Kasumi-1 (cell line): ENCODE measurements at places on chromosomes 6 and 20.
A peak's percentile ranks its signal among the peaks of the same experiment; 100 is the strongest.

DNA sequence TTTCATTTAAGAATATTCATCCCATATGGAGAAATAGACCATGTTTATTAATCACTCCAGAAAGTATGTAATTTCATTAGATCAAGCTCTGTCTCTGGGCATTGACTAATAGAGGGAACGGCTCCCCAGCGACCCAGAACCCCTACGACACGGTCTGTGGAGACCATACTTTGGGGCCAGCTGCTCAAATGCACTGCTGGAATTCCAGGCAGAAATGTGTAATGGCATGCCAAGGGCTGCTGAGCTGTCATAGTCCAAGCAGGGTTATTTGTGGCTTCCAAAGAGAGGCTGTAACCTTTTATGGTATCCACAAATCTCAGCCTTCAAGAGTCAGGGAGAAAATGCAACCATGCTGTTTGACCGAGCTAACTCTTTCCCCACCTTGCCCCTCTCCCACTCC, 755.8 kb downstream of the DHX35 start:
- DNase-seq, result no peak

GRCh38 chr6:37083243-37084138, 78.0 kb downstream of the FGD2 start:
- peak; percentile 98 for DNase-seq

DNA sequence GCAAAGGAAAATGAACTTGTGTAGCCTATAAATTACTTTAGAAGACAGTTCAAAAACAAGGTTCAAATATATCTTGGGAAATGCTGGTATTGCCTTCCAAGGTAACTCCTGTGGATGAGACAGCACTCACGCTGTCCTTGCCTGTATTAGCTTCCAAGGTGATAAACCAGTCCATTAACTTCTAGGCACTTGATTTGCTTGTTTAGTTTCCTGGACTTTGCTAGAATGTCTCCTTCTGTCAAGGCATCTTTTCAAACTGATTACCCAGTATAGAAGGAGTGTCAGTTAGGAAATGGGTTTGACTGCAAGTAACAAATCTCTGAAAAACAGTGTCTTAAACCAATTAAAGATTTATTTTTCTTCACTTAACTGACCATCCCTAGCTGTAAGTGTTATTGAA, 103.4 kb upstream of the SLC22A23 start:
- DNase-seq, result no peak

GRCh38 chr6:36120539-36120938, 9.8 kb upstream of the MAPK13 start:
- DNase-seq, result peak; percentile 32

DNA sequence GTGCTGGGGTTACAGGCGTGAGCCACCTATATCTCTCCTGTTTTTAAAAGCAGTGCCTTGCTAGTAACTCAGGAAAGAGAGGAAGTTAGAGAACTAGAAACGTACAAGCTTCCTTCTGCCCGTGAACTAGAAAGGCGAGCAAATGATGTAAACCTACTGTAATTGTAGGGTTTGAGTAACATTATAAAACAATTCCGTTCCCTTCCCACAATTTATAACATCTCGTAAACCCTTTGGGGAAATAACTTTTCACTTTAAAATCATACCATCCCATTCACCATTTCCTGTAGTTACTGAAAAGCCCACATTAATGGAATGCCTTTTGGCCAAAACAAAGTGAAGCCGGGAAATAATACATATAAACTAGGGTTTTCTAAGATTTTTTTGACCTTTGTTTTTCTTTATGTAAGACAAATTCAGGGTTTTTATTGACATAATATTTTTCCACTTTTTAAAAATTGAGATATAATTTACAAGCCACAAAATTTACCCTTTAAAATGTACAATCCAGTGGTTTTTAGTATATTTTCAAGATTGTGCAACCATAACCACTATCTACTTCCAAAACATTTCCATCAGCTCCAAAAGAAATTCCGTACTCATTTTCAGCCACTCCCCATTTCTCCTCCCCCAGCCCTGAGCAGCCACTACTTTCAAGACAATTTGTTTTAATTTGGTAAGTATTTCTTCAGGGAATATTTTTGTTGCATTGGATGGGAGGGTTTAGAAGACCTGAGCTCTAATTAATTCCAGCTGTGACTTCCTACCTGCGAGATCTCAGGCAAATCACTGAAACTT, 175.1 kb upstream of the PDE10A start:
- no peak for DNase-seq

GRCh38 chr6:81381382-81381916, 371.0 kb downstream of the TENT5A start:
- DNase-seq, result no peak

DNA sequence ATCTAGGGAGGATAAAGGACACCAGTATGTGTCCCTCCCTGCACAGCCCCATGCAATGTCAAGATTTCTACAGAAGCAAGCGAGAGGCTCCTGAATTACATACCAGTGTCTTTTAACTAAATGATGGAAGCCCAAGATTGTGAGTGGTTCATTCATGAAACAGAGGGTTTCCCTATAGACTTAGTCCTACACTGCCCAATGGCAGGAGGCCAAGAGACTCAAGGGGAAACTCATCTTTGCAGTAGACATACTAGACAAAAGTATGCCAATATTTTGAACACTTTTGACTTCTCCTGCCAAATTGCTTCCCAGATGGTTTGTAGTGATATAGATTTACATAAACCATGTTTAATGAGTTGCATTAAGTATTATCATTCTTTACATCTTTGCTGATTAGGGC, 557.2 kb upstream of the JAG1 start:
- no peak for DNase-seq

DNA sequence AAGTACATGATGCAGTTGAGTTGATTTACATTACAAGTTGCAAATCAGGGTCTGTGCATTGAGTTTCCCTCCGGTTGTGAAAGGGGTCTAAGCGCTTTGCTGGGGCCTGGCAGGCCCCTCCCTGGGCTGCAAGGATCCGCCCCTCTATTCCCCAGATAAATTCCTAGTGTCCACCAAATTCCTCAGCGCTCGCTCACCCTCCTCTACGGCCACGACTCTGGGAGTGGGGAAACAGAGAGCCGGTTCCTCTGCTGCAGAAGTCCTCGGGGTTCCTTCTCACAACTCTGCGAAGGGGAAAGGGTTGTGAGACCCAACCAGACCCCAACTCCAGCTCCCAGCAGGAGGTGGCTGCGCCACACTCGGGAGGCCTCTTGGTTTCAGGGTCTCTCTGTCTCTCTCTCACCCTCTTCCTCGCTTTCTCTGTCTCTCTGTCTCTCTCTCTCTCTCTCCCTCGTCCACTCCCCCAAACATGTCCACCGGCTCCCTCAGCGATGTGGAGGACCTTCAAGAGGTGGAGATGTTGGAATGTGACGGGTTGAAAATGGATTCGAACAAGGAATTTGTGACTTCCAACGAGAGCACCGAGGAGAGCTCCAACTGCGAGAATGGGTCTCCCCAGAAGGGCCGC, at the start of gene TCF21:
TCF21 (plus strand) TSS at position 185 of the 628 bp plus-strand sequence; CDS start at position 470, 285 bp downstream.
- DNase-seq, result no peak

- DNase-seq, result peak; percentile 47
Observed at GRCh38 chr6:105835373-105835772, 250.8 kb upstream of the PRDM1 start.

DNA sequence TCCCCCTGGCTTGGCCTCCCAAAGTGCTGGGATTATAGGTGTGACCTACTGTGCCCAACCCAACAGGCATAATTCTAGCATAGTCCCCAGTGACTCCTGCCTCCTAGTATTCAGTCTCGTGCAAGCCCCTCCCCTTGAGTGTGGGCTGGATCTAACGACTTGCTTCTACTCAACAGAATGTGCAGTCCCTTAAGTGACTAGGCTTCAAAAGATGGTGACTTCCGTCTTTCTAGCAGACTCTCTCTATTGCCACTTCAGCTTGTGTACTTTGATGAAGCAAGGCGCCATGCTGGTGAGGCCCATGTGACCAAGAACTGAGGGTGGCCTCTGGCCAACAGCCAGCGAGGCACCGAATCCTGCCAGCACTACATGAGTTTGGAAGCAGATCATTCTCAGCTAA, 109.6 kb upstream of the TRAF3IP2 start:
- no peak for DNase-seq

DNA sequence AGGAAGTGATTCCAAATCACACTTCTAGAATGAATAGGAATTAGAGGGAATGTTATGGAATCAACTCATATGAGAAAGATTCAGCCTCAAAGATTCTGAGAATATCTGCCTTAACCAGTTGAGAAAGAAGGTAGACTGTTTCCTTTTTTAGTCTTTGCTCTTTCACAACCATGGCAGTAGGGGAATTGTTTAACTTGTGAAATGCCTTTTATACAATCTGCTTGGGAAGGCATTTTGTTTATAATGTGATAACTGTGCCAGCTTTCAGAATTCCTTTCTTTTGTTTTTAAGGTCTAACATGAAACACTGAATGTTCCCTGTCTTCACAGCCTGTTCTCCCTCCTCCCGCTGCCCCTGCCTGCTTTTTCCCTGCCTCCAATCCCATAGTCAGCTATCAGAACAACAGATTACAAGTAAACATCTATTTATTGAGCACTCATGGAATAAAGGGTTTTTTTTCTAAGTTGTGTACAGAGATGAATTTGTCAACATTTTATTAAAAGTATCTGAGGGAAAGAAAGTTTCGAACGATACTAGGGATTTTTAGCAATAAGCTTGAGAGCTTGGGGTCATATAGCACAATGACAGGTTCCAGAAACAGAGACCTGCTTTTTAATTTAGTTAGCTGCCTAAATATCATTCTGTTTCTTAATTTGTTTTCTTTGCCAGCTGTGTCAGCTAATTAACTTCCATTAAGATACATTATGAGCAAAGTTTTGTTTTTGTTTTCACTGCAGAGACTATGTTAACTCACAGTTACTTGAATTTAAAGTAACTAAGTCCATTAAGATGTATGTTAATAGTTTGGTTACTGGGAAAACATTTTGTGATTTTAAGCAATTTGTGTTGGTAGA, 28.3 kb upstream of the FBXO30 start:
- DNase-seq, result no peak

- DNase-seq, result peak; percentile 85
Observed at GRCh38 chr6:72624557-72625160, 2.8 kb downstream of the KCNQ5 start.

- no peak for DNase-seq
Observed at GRCh38 chr6:144397141-144397540, 112.0 kb downstream of the UTRN start.

- no peak for DNase-seq
Observed at GRCh38 chr6:34074064-34074742, 71.7 kb downstream of the GRM4 start.

DNA sequence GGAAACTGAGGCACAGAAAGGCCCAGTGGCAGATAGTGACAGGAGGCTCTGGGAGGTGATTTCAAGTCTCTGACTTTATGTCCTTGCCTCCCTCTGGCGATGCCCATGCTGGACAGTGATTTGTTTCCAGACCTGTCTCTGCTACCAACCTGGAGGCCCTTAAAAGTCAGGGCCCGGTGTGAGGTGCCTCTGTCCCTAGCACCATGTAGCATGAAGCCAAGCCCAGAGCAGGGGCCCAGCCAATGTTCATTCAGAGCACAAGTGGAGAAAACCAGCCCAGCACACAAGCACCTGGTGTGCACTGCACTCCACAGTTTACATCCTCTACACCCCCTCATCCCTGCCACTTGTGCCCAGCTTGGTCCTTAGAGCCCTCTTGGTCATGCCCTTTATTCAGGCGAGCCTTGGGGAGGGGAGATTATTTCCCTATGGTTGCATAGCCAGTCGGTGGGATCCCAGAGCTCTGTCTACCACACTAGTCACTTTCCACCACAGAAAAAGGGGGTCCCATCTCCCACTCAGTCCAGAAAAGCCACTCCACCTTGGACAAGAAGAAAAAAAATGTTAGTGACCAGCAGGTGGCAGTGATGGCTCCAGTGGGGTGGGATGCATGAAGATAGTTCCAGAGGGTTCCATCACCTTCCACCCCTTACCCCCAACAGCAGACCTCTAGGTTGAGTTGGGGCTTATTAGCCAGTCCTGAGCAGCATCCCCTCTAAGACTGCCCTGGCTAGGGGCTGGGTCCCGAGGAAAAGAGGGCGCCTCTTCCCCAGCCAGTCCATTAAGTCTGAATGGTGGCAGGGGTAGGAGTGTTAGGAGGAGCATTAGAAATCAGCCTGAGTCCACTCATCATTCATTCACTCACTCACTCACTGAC, 30.9 kb downstream of the KIAA1755 start:
- peak; percentile 24 for DNase-seq

GRCh38 chr6:6749702-6750491, 161.4 kb downstream of the LY86 start:
- peak; percentile 91 for DNase-seq

DNA sequence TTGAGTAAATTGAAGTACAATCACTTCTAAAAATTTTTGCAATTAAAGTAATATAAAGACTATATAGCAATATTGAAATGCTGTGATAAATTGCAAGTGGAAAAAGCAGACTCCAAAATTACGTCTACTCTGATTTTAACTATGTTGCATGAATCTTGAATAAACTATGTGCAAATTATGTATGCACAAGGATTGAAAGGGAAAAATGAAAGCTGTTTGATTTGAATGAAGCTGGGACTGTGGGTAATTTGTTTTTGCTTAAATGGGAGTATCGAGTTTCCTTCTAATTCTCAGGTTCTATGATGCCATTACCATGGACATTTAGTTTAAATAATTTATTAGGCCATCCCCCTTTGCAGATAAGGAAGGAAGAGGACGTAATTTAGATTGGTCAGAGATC, 198.7 kb upstream of the MYLIP start:
- no peak for DNase-seq

- no peak for DNase-seq
Observed at GRCh38 chr6:3291346-3291745, 32.6 kb downstream of the PSMG4 start.

- no peak for DNase-seq
Observed at GRCh38 chr6:77879527-77879926, 226.7 kb downstream of the MEI4 start.

- no peak for DNase-seq
Observed at GRCh38 chr6:88006557-88006956, 41.1 kb upstream of the SPACA1 start.

DNA sequence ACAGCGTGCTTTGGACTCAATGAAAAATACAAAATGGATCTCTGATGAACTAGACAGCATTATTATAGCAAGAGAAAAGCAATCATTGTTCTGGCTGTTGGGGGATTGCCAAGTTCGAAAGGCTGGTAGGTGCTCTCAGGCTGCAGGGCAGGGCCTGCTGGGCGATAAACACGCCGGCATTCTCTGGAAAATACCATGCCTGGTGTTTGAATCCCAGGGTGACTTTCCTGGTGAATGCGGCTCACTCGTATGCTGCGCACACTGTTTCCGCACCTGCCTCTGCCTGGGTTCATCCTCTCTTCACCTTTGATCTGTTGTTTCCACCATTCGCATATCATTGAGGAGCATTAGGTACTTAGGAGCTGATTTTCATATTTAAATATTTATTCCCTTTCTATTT, 37.4 kb downstream of the GCNT2 start:
- no peak for DNase-seq

- DNase-seq, result no peak
Observed at GRCh38 chr20:17504066-17504897, 26.9 kb downstream of the BFSP1 start.

DNA sequence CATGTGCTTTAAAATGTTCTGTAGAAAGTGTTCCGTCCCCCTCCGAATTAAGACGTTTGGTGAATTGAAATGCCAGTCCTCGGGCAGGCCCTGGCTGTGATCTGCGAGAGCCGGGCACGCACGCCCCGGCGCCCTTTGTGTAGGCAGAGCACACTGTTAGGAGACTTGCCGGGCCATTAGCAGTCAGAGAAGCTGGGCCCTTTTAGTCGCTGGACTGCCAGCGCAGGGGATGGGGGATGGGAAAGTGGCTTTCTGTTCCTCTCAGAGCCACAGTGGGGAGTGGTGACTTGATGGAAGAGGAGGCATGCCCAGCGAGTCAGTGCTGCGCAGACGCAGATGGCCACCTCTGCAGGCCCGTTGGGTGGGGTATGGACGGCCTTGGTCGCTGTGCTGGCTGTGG, 2.2 kb downstream of the PPP1R3G start:
- DNase-seq, result no peak

- no peak for DNase-seq
Observed at GRCh38 chr20:48668451-48668946, 159.3 kb downstream of the PREX1 start.
